ENCODE measurements at places on chromosomes 5 and 9. TPM values are rescaled to one million over a fixed set of nuclear protein-coding genes. Genes with fewer than 3 reads are reported as not detected.

Gene ATP10B
- total RNA-seq, result not detected

Gene LECT2
- total RNA-seq, result not detected

Gene PCDHA3
- not detected for total RNA-seq

Gene TICAM2
- total RNA-seq, result 1.7 TPM

Gene ENG
- total RNA-seq, result 15.2 TPM

Gene CBY3
- 0.40 TPM for total RNA-seq

Gene SLC6A19
- not detected for total RNA-seq

Gene FAM78A
- 52.3 TPM for total RNA-seq

Gene IFNA2
- not detected for total RNA-seq

Gene ARHGEF37
- total RNA-seq, result 1.7 TPM

Gene PCDHGC4
- not detected for total RNA-seq

Gene CDH6
- not detected for total RNA-seq

Gene SGCD
- not detected for total RNA-seq

Gene DDX46
- total RNA-seq, result 86.7 TPM

Gene ZSWIM6
- 4.5 TPM for total RNA-seq

Gene TTC16
- 0.30 TPM for total RNA-seq

Gene INSL4
- not detected for total RNA-seq

Gene FOXD4
- 0.19 TPM for total RNA-seq

Gene PCDHGA9
- not detected for total RNA-seq

Gene CDKN2A
- total RNA-seq, result 0.86 TPM

Gene BHMT
- total RNA-seq, result not detected

Gene GFPT2
- 0.16 TPM for total RNA-seq

Gene SVEP1
- not detected for total RNA-seq

Gene PCDHA6
- total RNA-seq, result not detected

Gene CORO2A
- total RNA-seq, result 10.3 TPM

Gene CTSV
- total RNA-seq, result 0.74 TPM

Gene C5orf52
- not detected for total RNA-seq

Gene PIP5KL1
- total RNA-seq, result 2.8 TPM

Gene PURA
- 9.5 TPM for total RNA-seq

Gene HSPB3
- total RNA-seq, result not detected

Gene NIM1K
- 2.1 TPM for total RNA-seq

Gene GRXCR2
- not detected for total RNA-seq

Gene IRX1
- not detected for total RNA-seq

Gene PCDHGA11
- 0.07 TPM for total RNA-seq

Gene ZDHHC11B
- 0.61 TPM for total RNA-seq

Gene NUDT2
- total RNA-seq, result 22.9 TPM

Gene FOXD4L6
- total RNA-seq, result not detected

Gene CDH9
- not detected for total RNA-seq

Gene IPO11
- 57.2 TPM for total RNA-seq

Gene FOXI1
- not detected for total RNA-seq

Gene MYOZ3
- total RNA-seq, result 0.32 TPM

Gene PTGS1
- total RNA-seq, result not detected

Gene ALDOB
- total RNA-seq, result not detected

Gene ADAMTS19
- total RNA-seq, result not detected

Gene DNAJC21
- 58.5 TPM for total RNA-seq

Gene CDH10
- not detected for total RNA-seq

Gene CCL27
- 0.23 TPM for total RNA-seq

Gene ENHO
- not detected for total RNA-seq

Gene OTP
- total RNA-seq, result not detected

Gene CTNNA1
- 86.7 TPM for total RNA-seq

Gene LHX3
- total RNA-seq, result not detected

Gene PCDHA1
- not detected for total RNA-seq

Gene EGR1
- total RNA-seq, result 45.3 TPM

Gene RGP1
- 15.5 TPM for total RNA-seq
